ENCODE measurements at places on chromosomes 16 and 17.

DNA sequence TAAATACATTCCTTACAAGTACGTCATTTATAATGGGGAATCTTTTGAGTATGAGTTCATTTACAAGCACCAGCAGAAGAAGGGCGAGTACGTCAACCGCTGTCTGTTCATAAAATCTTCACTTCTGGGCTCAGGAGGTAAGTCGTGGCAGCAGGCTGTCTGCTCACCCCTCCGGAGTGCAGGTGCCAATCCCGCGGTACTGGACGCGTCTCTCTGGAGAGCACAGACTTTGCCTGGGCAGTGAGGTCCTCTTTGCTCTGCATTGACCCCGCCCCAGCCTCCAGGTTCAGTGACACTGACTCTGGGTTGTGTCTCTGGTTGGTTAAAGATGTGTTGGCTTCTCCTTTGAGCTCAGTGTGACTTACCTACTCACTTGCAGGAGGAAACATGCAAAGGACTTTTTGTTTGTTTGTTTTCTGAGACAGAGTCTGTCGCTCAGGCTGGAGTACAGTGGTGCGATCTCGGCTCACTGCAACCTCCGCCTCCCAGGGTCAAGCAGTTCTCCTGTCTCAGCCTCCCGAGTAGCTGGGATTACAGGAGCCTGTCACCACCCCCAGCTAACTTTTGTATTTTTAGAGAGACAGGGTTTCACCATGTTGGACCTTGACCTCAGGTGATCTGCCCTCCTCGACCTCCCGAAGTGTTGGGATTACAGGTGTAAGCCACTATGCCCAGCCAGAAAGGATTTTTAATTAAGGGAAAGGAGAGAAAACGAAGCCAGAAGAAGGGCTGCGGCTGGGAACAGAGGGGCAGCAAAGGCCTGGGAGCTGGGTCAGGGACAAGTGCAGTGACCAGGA lies 31.2 kb downstream of the RNF213 start:
- no peak for DNase-seq

DNA sequence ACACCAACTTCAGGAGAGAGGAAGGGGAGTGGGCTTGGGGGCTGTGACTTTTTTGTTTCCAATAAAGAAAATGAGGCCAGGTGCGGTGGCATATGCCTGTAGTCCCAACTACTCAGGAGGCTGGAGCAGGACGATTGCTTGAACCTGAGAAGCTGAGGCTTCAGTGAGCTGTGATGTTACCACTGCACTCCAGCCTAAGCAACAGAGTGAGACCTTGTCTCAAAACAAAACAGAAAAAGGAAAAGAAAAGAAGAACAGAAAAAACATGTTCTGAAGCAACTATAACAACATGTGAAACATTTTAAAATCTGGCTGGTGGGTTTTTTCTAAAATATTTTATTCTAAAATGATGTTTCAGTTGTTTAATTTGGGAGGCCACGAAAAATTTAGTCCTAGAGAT lies 554.0 kb upstream of the ZFHX3 start:
- no peak for DNase-seq

DNA sequence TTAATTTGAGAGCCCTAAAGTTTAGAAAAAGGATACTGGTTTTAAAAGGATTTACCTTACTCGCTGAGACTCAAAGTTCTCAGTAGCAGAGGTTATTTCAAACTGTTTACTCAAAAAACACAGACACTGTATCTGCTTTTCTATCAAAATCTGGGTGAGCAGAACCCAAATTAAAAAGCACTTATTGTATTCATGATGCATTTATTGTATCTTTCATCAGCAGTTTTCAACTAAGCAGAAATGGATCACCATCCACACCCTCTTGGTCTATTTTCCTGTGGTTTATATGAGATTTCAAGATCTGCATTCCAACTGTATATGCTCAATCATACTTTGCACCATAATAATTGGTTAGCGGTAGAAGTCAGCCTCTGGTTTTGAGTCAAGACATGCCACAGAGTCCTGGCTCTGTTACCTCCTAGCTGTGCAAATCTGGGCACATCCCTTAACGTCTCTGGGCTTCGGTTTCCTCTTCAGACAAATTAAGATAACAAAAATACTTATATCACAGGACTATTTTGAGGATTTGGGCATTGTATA lies 109.5 kb downstream of the ASIC2 start:
- no peak for DNase-seq

- peak; percentile 42 for DNase-seq
Observed at GRCh38 chr17:42111871-42112551, 503 bp downstream of the DHX58 start.

DNA sequence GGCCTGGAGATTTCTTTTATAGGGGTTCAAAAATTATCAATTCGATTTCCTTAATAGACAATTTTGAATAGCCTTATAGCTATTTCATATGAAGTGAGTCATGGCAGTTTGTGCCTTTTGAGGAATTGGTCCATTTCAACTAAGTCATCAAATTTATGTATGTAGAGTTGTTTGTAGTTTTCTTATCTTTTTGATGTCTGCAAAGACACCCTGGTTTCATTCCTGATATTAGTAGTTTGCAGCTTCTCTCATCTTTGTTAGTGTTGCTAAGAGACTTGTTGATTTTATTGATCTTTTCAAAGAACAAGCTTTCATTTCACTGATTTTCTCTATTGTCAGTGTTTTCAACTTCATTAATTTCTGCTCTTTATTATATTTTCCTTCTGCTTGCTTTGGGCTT lies 44.2 kb downstream of the N4BP1 start:
- no peak for DNase-seq

DNA sequence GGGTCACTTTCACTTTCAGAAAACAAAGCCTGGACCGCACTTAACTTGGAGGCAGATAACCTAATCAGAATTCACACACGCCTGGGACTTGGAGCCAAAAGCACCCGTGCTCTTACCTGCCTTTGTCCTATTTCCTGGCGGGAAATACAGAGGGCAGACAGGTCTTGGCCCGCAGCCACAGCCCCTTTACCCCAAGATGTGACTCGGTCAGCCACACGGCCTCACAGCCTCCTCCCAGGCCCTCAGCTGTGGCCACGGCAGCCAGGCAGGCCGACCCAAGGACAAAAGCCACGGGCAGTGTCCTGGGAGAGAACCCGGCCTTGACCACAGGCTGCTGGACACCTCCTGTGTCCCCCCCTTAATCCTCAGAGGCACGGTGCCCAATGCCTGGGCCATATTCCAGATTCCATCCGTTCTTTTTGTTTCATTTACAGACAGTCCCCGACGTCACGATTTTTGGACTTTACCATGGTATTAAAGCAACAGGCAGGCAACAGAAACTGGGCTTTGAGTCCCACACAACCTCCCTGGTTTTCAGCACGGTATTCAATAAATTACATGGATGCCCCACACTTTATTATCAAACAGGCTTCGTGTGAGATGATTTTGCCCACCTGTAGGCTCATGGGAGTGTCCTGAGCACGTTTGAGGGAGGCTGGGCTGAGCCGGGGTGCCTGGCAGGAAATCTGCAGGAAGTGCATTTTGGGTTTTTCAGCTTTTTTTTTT lies 30.1 kb upstream of the GAA start:
- DNase-seq = no peak

GRCh38 chr17:17792551-17793377 lies 44.0 kb downstream of the SREBF1 start:
- peak; percentile 36 for DNase-seq

Data from HFFc6 (cell line).